ENCODE measurements at places on chromosomes 12 and 14. TPM values are rescaled to one million over a fixed set of nuclear protein-coding genes. Genes with fewer than 3 reads are reported as not detected.

Gene DYNLL1
- total RNA-seq = 169 TPM

Gene FITM1
- not detected for total RNA-seq

DNA sequence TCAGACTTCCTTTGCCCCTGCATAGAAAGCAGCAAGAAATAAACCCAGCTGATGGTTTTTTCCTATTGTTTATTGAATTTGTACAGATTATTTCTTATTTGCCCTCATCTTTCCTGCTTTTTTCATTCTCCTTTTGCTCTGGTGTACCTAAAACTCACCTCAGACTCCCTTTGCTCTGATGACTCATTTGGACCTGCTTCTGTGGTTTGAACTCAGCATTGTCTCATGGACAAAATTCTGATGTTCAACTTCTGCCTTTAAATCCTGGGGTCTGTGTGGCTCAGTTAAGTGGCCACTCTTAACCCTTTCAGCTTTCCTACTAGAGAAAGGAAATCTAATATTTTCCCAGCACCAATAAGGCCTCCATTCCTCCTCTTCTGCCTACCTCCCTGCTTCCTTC, 3.5 kb upstream of the SENP1 start:
- no peak for DNase-seq

DNA sequence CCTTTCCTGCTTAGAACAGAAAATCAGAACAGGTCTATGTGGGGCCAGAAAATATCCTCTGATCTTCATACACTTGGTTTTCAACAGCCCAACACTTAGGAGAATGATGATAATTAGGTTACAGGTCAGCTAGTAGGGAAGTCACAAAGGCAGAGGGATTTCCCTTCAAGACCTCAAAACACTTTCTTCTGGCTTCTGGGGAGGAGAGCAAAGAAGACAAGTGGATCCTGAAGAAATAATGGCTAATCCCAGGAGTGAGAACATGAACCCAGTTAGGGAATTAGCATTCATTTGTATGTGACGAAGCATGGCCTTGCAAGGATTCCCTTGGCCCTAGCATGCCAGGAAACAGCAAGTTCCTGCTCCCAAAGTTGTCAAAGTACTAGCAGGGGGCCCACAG, 223.3 kb downstream of the BCAT1 start:
- no peak for DNase-seq

DNA sequence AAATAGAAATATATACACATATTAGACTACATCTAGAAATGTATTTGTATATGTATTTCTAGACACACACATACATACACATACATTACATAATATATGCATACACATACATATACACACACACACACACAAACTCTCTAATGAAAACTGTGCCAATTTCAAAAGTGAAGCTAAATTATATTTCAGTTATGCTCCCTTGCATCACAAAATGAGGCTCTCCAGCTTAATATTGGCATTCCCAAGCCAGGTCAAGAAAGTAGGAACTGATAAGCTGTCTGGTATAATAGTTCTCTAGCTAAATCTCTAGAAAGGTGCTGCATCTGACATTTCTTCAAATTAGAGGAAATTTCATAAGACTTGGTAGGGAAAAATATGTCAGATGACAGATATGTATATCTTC, 56.9 kb downstream of the GARIN6 start:
- DNase-seq = no peak

DNA sequence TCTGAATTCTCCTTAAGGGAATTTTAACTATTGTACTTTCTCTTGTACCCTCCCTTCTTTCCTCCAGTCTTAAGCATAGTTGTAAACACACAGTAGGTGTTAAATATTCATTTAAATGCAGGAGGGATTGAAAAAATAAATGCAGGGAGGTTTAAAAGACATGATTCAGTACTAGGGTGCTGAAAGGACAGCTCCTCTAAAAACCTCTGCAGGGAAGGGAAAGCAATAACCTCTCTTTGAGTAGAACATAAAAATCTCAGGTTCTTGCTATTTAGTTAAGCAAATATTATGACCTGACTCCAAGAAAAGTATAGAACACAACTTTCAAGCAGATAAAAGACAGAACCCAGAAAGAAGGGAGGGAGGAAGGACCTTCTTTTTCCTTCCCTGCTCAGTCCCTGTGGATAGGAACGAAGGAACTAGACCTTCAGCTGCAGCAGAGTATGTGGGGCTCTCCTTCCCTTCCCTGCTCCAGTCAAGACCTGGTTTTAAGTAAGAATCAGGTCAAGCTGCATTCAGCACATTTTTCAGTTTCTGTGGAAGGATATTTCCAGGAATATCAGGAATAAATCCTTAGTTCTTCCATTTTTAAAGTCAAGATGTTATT, 4.7 kb downstream of the MAP3K9 start:
- no peak for DNase-seq

- peak; percentile 52 for DNase-seq
These were observed 7.3 kb downstream of the VAMP1 start for GRCh38 chr12:6463216-6463615.

DNA sequence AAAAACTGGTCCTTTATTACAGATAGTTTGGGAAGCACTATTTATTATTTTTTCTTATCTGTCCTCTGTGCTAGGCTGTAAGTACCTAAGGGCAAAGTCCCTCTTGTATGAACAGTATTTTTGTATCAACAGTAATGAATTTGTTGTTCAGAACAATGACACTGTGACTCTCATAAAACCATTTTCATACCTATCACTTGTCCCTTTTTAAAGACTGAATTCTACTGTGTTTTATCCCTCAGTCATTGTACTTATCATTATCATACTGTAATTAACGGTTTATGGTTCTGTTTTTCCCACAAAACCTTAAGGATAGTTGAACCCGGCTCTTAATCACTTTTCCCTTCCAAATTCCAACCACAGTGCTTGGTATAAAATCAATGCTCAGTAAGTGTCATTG, 69.4 kb downstream of the SRGAP1 start:
- no peak for DNase-seq

Gene PLEK2
- 5.1 TPM for total RNA-seq

- DNase-seq = no peak
These were observed 2.1 kb upstream of the LBHD2 start for GRCh38 chr14:103081951-103082350.

Gene GNG2
- 133 TPM for total RNA-seq

Gene COX8C
- not detected for total RNA-seq

DNA sequence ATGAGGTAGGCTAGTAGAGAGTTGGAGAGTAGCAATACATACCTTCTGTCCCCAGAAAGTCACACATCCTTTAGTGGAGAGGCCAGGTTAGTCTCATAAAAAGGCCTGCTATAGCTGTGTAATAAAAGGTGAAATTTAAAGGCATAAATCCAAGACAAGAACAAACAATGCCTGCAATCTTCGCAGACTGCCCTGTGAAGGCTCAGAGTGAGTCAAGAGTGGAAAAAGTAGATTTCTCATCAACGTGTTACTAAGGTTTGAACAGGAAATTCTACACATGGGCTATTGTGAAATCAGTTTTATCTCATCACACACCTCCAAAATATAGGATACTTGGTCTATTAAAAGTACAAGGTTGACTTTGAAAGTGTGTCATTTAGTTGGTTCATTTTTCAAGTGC, at the start of gene KLRC1:
Gene KLRC1 (minus strand): TSS at position 222 of the 400 bp plus-strand sequence. CDS start 2,221 bp downstream, outside the sequence.
- no peak for DNase-seq

- DNase-seq = no peak
These were observed 244.9 kb downstream of the ADAMTS20 start for GRCh38 chr12:43307126-43307525.

GRCh38 chr12:57430112-57430930, 522 bp downstream of the R3HDM2 start:
- DNase-seq = peak; percentile 67

Gene SERPINA5
- not detected for total RNA-seq

Gene LHX5
- total RNA-seq = not detected

Gene FAM181A
- not detected for total RNA-seq

DNA sequence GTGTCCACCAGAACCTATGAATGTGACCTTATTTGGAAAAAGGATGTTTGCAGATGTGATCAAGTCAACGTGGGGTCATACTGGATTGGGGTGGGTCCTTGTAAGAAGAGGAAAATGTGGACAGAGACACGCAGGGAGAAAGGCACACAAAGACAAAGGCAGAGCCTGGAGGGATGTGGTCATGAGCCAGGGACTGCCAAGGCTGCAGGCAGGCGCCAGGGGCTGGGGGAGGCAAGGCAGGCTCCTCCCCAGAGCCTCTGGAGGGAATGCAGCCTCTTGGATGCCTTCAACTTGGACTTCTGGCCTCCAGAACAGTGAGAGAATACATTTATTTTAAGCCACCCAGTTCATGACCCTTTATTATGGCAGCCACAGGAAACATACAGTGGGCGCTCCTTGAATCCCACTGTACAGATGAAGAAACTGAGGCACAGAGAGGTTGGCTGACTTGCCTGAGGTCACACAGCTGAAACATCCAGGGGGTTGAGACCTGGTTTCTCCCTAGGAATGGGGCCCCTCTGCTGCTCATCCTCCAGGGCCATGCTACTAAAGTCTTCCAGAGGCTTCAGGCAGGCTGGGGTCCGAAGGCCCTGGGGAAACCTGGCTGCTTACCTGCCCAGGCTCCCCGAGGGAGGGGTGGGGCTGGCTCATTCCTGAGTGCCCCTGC, 99.7 kb downstream of the RFLNA start:
- no peak for DNase-seq

GRCh38 chr14:35404449-35405303, at the start of gene NFKBIA:
TSS of gene NFKBIA (minus strand) at chr14:35404749. CDS start at chr14:35404644, 105 bp downstream.
- DNase-seq = peak; percentile 98

- no peak for DNase-seq
These were observed 57.9 kb downstream of the FUT8 start for GRCh38 chr14:65470404-65470880.

DNA sequence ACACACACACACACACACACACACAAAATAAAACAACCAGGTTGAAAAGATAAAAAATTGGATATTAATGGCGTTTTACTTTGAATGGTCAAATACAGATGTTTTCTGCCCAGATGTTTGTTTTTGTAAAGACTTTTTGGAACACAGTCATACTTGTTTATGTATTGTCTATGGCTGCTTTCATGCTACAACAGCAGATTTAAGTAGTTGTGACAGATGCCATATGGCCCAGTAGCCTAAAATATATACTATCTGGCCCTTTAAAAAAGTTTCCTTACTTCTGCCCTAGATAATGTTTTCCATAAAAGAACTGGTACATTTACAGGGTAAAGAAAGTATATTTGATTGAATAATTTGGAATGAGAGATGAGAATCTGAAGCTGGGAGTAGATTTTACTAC, 1362.8 kb upstream of the SEL1L start:
- DNase-seq = no peak

DNA sequence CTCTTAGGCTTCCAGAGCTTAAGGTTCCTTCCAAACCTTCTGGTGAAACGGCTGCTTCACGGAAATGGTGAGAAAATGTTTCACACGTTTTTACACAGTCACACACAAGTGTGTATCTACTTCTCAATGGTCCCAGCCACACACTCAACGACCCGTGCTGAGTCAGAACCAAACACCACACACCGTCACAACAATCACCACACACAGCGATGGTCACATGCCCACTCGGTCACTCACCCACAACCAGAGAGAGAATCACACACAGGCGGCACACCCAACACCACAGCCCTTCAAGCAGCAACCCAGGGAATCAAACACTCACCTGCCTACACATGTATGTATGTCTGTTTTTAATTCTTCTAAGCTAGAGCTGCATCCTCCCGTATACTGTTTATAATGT, 12.6 kb upstream of the PLEKHD1 start:
- DNase-seq = peak; percentile 8

DNA sequence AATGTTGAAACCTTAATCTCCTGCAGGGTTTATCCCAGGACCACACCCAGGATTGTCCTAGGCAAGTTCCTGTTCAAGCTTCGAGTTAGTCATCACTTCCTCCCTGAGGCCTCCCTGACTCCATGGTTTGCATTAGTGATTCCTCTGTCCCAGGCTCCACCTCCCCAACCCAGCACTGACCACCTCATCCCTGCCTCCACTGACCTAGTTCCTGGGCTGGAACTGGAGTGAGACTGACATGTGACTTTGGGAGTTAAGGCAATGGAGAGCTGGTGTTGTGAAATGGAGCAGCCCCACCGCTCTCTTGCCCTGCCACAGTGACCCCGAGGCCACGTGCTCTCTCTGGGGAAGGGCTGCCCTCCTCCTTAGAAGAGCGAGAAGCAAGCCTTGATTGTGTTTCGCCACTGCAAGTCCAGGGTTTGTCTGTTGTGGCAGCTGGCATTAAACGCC, 15.8 kb upstream of the DTX1 start:
- DNase-seq = no peak

- DNase-seq = no peak
These were observed 968.4 kb upstream of the SEL1L start for GRCh38 chr14:82502043-82502442.

DNA sequence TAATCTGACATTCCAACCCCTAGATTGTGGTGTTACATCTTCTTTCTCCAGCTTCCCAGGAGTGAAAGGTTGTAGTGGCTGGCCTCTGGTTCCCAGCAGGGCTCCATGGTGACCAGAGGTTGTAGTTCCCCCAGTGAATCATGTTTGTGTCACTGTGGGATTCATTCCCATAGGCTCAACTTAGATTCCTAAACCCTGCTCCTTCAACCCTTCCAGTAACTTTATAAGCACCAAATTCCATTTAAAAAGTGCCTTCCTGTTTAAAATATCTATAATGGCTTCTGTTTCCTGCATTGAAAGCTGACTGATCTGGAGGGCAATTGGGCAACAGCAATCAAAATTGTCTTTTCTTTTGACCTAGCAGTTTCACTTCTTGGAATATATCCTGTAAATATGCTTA, 40.5 kb upstream of the TBC1D15 start:
- no peak for DNase-seq

Gene CD163
- not detected for total RNA-seq

Gene IGF1
- not detected for total RNA-seq

DNA sequence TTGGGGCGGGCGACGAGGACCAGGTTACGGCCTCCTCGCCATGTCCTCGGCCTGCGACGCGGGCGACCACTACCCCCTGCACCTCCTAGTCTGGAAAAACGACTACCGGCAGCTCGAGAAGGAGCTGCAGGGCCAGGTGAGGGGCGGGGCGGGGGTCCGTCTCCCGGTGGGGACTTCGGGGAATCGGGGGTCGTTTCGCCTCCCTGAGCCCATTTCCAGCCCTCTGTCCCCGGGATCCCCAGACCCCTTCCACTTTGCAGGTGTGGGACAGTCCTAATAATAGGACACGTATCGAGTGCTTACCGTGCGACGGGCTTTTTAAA, 380 bp downstream of the ANKRD13A start:
- peak; percentile 29 for DNase-seq

DNA sequence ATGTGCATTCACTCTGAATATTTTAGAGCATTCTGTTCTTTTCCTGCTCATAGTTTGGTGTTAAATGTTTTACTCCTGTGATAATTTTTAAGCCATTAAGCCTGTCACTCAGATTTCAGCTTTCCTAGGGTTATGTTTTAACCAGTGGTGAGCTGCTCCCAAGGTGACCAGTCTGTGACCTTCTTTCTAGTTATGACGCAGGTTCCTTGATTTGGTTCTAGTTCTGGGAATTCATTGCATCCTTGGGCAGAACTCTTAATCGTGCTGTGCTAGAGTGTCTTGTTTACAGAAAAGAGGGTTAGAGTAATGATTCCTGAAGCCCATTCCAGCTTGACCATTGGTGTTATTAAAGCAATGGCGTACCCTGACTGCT, 2.2 kb downstream of the GABARAPL1 start:
- DNase-seq = no peak

All from activated CD4-positive, alpha-beta T cell treated with anti-CD3 and anti-CD28 coated beads for 36 hours (primary cell).